ENCODE measurements at places on chromosomes 13 and 19.
A peak's percentile ranks its signal among the peaks of the same experiment; 100 is the strongest.

DNA sequence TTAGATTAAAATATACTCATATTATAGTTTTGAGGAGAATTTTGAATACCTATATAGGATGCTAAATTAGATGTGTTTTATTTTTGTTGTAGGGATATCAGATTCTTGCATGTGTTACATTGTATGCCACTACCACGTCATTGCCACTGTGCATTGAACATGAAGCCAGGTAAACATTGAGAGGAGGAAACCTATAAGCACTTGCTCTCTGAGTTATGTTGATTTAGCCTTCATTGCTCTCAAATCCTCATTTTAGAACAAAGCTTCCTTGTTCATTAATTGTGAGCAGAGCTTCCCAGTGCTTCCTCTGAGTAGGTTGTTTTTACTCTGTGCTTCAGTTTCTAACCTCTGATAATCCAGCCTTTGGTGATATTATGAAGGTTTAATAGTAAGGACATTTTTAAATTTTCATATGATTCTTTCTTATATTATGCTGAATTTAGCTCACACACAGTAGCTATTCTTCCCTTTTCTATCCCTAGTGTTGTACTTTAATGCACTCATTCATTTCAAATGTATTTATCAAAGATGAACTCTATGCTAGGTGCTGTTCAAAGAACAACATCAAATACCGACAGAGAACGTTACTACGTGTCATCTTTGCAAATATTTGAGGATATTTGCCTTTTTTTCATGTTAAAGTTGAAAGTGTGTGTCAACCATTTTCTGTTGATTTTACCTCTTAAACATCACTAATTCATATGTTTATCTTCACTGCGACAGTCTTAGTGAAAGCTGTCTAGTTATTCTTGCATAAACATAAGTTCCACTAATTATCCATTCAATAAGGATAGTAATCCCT is 1448.0 kb upstream of the MIR17HG start:
- DNase-seq = no peak

DNA sequence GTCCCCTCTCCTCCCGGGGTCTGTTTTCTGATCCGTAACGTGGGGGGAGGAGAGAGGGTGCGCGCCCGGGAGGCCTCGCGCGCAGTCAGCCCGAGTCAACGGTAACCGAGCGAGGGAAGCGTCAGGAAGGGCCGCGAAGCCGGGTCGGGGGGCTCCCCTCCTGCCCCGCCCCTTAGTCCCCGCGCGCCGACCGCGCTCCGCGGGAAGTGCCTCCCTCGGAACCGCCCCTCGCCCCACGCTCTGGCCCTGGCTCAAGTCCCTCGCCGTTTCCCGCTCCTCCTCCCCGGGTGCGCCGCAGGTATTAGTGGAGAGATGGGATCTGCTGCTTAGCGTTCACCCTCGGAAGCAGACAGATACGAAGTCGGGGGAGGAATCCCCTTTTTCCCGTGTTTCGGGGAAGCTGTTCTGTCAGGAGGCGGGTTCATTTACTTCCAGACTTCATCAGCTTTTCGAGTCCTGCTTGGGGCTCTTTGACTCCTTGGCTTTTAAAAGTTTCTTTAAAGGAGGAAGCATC is 770 bp downstream of the HNRNPM start:
- peak; percentile 46 for DNase-seq

DNA sequence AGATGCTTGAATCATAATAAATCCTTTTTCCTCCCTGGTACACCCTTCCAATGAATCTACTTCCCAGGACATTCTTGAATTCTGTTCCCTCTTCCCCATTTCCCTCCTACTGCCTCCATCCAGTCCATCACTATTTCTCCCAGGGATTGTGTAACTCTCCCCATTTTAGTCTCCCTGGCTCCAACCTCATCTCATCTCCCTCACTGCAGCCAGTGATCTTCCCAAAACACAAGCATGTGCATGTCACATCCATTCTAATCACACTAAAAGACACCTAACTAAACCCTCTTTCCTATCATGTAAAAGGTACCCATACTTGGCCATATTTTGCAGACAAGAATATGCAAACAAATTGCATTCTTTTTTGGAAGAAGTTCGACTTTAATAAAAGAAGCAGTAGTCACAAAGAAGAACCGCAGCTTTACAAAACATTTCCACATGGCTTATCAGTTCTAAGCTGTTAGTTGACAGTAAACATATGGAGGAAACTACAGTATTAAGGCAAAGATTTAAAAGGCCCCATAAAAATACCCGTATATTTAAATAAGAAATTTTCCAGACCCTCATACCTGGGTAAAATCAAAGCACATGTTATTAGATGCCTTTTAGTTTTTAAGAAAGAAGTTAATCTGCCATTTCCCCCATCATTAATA is 111.0 kb downstream of the KCTD12 start:
- no peak for DNase-seq

GRCh38 chr19:51916167-51916566 is 11.1 kb upstream of the ZNF613 start:
- DNase-seq = no peak

DNA sequence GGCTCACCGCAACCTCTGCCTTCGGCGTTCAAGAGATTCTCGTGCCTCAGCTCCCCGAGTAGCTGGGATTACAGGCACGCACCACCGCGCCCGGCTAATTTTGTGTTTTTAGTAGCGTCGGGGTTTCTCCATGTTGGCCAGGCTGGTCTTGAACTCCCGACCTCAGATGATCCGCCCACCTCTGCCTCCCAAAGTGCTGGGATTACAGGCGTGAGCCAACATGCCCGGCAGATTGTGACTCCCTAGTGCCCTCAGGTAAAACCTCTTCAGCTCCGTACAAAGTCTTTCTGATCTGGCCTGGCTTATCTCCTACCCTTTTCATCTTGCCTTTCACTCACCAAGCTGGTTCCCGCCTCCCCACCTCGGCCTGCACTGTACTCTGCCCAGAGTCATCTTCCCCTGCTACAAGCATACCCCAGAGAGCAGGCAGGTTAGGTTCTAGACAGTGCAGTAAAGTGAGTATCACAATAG is 15.0 kb downstream of the BICRA start:
- no peak for DNase-seq

GRCh38 chr13:105342281-105342820 is 1193.1 kb downstream of the EFNB2 start:
- no peak for DNase-seq

DNA sequence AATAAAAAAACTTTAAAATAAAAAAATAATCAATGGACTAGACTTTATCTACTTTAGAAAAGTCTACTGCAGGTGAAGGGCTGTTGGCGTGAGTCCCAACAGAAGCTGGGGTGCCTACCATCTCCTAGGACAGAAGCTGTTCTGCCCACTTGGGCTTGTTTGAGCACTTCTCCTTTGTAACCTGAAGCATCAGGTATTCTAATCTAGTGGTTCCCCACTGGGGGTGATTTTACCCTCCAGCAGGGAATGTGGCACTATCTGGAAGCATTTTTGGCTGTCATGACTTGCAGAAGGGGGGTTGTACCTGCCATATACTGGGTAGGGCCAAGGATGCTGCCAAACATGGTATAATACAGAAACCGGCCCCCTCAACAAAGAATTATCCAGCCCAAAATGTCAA is 16.2 kb upstream of the DOCK9 start:
- no peak for DNase-seq

Measured in CD4-positive, alpha-beta T cell treated with Interleukin-10 for 1 hour (primary cell).